ENCODE measurements at places on chromosomes 7 and 10.

DNA sequence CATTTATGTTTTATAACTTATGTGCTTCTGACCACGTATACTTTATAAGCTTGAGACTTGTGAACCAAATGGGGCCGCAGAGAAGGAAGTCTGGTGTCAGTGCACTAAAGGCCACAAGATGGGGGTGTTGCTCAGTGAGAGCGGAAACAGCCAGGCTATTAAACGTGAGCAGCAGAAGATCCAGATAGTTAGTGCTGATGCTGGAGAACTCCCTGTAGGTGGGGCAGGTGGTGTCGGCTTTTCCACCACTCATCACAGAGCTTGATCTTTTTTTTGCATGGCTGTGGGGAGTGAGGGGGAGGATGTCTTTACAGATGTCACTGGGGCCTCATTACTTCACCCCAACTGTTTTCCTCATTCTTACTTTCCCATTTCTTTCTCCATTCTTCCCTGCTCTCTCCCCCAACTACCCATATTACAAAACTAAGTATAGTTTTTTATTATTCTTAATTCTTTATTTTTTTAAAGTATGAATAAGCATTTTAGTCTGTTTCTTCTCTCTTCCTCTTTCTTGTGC is 34.7 kb downstream of the ACADSB start:
- no peak for DNase-seq

DNA sequence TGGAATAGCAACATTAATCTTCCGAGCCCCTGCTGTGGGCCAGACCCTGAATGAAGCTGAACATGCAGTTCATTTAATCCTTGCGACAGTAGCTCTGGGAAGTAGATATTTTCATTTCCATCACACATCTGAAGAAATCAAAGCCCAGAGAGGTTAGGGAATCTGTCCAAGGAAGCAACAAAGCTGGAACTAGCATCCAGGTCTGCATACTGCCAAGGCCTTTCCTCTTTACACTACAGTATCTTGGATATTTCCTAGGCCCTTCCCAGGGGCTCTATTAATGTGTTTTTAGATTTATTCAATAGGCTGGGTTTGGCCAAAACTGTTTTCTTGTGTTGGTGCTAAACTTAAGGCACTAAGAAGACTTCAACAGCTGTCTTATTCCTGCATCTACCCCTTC is 48.1 kb downstream of the FAM13C start:
- DNase-seq, result no peak

DNA sequence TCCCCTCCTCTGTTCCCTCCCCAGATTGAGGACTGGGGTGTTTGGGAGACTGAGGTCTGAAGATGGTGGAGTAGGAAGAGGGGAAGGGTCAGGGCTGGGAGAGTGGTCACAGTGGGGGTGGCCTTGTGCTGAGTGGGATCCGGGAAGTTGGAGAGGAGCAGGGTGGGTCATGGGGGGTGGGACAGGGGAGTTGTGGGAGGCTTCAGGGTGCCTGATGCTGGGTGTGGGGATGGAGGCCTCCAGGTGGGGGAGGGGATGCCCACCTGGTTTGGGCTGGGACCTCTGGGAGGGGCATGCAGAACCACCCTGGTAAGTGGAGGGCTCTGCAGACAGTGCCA is 2.6 kb downstream of the ZNF775 start:
- DNase-seq, result no peak

GRCh38 chr7:149773446-149774236 is at the start of gene ZNF467:
Gene ZNF467 (minus strand): TSS chr7:149773588. CDS start chr7:149771032, 2,556 bp downstream.
- no peak for DNase-seq

GRCh38 chr10:78819361-78820006 is 249.3 kb upstream of the ZMIZ1 start:
- DNase-seq, result no peak

GRCh38 chr7:138162236-138162635 is 86.0 kb downstream of the AKR1D1 start:
- DNase-seq, result no peak

GRCh38 chr10:91665842-91666241 is 33.0 kb upstream of the PPP1R3C start:
- no peak for DNase-seq

GRCh38 chr7:98105942-98106544 is 619 bp upstream of the LMTK2 start:
- no peak for DNase-seq

DNA sequence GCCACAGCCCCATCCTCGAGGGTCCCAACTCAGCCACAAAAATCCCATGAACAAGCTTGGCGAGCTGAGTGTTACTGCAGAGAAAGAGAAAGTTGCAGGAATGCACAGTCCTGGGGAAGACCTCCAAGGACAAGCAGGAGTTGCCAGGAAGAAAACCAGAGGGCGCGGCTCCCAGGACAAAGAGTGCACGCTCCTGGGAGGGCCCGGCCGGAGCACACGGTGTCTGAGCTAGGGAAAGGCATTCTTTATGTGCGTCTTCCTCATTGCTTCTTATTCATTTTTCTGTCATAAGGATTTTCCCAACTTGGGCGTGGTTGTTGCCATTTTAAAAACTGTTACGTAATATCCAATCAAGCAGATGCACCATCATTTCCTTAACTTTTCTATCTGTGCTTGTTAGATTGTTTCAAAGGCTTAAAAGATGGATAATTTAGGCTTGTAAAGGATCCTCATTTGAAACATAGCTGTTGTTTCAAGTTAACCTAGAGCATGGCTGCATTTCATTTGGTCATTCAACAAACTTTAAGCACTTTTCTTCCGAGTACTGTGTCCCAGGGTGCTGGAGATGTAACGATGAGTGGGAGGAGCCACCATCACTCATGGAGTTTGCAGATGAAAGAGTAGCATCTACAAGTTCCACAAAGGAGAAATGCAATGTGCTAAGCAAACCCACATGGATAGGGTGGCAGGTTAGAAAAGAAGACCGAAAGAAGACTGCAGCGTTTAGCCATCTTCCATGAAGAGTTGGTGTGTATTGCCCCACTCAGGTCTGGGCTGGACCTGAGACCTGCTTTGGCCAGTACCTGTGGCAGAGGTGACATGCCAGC is 5.6 kb upstream of the CNPY1 start:
- DNase-seq, result no peak

GRCh38 chr7:17554341-17555015 is 256.0 kb downstream of the AHR start:
- no peak for DNase-seq

GRCh38 chr10:123831259-123831658 is 60.3 kb downstream of the CPXM2 start:
- DNase-seq, result no peak

- DNase-seq, result no peak
Measured at GRCh38 chr10:14910953-14911352, 32.3 kb downstream of the SUV39H2 start.

- DNase-seq, result no peak
Measured at GRCh38 chr10:127943336-127943910, 36.5 kb downstream of the PTPRE start.

DNA sequence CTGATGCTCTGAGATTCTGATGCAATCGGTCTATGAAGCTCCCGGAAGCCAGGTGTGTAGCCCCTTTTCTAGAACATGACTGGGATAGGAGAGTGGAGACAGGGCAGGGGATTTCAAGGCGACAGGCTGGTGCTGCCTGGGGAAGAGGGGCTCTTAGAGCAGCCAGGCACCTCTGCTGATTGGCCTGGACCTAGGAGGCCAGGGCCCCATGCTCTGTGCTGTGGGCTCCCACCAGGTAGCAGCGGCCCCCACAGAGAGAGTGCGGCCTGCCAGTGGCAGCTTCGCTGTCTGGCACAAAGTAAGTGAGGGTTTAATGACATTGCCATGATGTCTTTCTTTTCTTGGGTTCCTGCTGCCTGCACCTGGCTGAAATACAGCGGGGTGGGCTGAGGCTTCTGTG is 99.4 kb upstream of the PODXL start:
- DNase-seq, result no peak

DNA sequence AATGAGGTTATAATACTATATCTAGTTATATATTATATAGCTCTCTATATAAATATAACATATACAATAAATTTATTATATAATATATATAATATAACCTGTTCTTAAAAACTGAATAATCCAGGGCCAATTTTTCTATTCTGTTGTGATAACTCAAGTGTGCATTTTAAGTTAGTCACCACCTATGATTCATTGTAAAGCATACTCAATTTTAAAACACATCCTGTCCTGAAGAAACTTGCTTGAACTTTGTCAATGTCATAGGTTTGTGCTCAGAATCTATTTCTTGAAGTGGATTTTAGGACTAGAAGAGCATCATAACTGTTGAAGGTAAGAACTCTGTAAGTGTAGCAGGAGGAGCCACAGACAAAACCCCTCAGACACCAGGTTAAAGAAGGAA is 1209.8 kb downstream of the REEP3 start:
- DNase-seq, result no peak

GRCh38 chr10:125700355-125700911 is 17.5 kb upstream of the TEX36 start:
- DNase-seq, result no peak

- no peak for DNase-seq
Measured at GRCh38 chr7:46478046-46478445, 557.0 kb upstream of the IGFBP3 start.

GRCh38 chr10:133125901-133126300 is 34.1 kb upstream of the KNDC1 start:
- DNase-seq, result no peak
